ENCODE measurements at places on chromosomes 6 and 20. TPM values are rescaled to one million over a fixed set of nuclear protein-coding genes. Genes with fewer than 3 reads are reported as not detected.

DNA sequence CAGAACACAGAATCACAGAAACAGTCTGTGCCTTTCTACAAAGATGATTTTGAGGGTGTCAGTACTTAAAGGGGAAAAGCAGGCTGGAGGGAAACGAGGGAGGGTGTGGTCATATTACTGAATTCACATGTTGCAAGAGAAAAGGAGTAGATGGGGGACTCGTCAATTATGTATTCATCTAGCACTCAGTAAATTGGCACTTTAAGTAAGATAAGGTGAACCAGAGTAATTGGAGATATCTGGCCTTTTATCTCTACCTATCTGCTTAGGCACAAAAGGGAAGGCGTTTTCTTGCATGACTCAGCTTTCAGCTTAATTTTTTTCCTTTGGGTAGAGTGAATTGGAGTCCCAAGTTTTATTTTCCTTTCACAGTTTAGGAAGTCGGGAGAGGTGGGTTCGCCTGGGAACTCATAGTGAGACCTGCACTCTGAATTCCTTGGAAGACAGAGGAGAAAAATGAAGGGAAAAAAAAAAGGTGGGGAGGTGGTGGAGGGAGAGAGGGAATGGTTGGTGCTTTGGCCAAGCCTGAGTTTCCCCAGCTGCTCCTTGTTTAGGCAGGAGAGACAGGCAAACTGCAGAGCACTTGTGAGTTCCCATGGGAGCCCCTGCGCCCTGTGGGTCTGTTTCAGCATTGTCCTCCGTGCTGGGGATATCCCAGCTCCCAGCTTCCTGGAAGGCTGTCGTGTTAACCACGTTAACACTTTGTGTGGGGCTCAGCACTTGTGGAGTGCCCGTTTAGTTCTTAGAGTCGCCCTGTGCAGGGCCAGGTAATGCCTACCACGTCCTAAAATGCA lies 19.7 kb upstream of the GTSF1L start:
- peaks cover 4% of the 10 kb centered on the region for H3K27me3 ChIP-seq
- H3K27ac ChIP-seq, result no peak overlapping the region
- no peaks in the 10 kb centered on the region for H3K36me3 ChIP-seq
- peaks cover 32% of the 10 kb centered on the region for H3K4me1 ChIP-seq

DNA sequence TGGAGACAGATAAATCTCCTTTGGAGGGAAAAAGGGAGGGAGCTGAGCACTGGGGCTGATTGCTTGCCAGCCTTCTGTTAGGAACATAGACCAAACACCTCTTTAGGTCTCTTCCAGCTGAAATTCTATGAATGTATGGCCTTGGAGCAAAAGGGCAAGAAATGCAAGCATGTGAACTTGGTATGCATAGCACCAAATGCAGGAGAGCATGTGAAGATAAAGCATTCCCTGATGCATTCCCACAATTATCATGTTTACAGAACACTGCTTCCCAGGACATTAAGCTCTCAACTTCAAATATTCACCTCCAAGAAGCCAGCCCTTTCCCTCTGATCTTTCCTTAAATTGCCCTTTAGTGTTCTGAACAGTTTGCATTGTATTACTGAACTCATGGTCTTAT lies 15.6 kb downstream of the RIPOR2 start:
- H3K36me3 ChIP-seq, result peaks cover 12% of the 10 kb centered on the region
- no peaks in the 10 kb centered on the region for H3K27me3 ChIP-seq
- peak overlapping the region; percentile 94 for H3K27ac ChIP-seq
- no peak for DNase-seq

GRCh38 chr20:14266246-14266645 lies 71.2 kb downstream of the FLRT3 start:
- no peak overlapping the region for H3K27ac ChIP-seq
- no peak overlapping the region for H3K4me3 ChIP-seq
- H3K4me1 ChIP-seq, result no peaks in the 10 kb centered on the region
- no peaks in the 10 kb centered on the region for H3K36me3 ChIP-seq
- no peak for DNase-seq
- no peaks in the 10 kb centered on the region for H3K27me3 ChIP-seq

DNA sequence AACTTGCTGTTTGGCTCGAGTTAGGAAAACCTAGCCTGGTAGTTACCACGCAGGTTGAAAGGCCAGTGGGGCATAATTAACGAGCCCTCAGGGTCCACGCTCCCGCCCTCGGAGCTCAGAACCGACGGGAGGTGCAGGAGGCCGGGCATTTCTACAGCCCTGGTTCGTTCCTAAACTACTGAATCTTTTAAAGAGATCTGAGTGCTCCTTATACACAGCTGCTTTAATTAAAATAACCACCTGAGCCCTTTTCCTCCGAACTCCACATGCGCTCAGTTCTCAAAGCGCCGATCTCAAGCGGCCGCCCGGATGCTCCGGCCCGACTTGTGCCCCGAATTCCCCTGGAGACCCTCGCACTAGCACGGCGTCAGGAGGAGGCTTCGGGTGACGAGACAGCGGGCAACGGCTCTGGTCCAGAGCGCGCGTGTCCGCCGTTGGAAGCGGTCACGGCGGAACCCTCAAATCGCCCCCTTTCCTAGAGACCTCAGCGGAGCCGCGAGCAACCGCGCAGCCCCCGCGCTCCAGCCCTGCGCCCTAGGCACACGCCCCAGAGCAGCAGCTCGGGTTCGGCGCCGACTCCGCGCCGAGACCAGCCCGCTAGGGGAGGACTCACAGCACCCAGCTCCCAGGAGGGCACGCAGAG lies 397 bp downstream of the WDR27 start:
- peak overlapping the region; percentile 93 for H3K4me3 ChIP-seq
- DNase-seq, result no peak
- peaks cover 45% of the 10 kb centered on the region for H3K4me1 ChIP-seq
- no peaks in the 10 kb centered on the region for H3K27me3 ChIP-seq
- H3K36me3 ChIP-seq, result peaks cover 43% of the 10 kb centered on the region

DNA sequence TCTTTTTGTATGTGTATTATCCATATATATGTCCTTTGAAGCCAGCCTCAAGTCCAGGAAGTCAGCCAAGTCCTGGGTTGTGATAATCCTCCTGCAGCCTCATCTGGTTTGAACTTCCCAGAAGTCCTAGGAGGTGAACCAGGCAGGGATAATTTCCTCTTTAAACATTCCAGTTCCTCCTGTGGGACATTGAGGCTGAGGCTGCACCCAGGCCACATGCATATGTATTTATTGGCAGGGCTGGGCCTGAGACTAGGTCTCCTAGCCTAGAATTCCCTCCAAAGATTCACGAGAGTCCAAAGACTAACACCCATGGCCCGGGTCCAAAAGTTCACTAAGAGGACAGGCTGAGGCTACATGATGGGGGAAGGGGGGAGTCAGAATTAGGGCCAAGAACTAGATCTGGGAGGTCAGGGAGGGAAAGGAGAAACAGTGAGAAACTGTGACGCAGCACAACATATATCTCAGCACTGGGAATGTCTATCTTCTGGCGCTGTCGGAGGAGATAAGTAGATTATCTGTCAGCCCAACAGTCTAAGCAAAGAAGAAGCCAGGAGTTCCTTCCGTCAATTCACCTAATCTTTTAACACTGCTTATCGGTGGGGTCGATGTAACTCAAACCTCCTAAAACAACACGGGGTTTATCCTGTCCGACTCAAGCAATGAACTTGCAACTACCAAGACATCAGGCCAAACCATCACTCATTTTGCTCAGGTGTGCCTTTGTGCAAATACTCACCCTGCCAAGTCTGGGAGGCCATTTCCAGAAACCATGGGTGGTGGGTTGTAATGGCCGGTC lies 43.3 kb downstream of the SNX5 start:
- peaks cover 3% of the 10 kb centered on the region for H3K27me3 ChIP-seq
- no peak overlapping the region for H3K4me3 ChIP-seq
- no peak for DNase-seq
- H3K36me3 ChIP-seq, result no peaks in the 10 kb centered on the region
- no peak overlapping the region for H3K27ac ChIP-seq

GRCh38 chr20:40207655-40208054 lies 481.4 kb downstream of the MAFB start:
- peaks cover 10% of the 10 kb centered on the region for H3K27me3 ChIP-seq
- H3K27ac ChIP-seq, result no peak overlapping the region
- no peak for DNase-seq
- no peaks in the 10 kb centered on the region for H3K4me1 ChIP-seq

DNA sequence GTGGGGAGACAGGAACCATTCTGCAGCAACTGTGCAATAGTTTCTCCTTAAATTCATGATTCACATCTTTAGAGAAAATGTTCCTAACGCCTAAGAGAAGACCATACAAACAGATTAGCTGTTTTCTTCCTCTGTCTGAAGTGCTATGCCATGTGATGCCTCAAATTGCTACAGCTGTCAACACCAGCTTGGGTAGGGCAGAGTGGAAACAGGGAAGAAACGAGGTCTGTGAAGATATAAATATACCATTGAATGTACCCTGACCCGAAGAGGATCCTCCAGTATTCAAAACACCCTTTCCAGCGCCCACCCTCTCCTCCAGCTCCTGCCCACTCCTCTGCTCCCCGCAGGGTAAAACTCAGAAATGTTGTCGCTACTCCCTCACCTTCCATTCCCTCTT lies 40.3 kb upstream of the PRND start:
- no peaks in the 10 kb centered on the region for H3K27me3 ChIP-seq
- no peak overlapping the region for H3K4me3 ChIP-seq
- H3K4me1 ChIP-seq, result peaks cover 29% of the 10 kb centered on the region
- H3K36me3 ChIP-seq, result no peaks in the 10 kb centered on the region

- H3K36me3 ChIP-seq, result no peaks in the 10 kb centered on the region
- peaks cover 41% of the 10 kb centered on the region for H3K27me3 ChIP-seq
- no peak for DNase-seq
- no peaks in the 10 kb centered on the region for H3K4me1 ChIP-seq
- H3K27ac ChIP-seq, result no peak overlapping the region
These were observed 10.1 kb upstream of the SCUBE3 start for GRCh38 chr6:35203680-35204079.

- H3K4me3 ChIP-seq, result no peak overlapping the region
- no peak for DNase-seq
- no peak overlapping the region for H3K27ac ChIP-seq
- peaks cover 5% of the 10 kb centered on the region for H3K27me3 ChIP-seq
- no peaks in the 10 kb centered on the region for H3K36me3 ChIP-seq
These were observed 32.2 kb upstream of the CHD6 start for GRCh38 chr20:41650231-41650948.

- peaks cover 4% of the 10 kb centered on the region for H3K27me3 ChIP-seq
- no peak for DNase-seq
- no peak overlapping the region for H3K4me3 ChIP-seq
- H3K36me3 ChIP-seq, result no peaks in the 10 kb centered on the region
- no peaks in the 10 kb centered on the region for H3K4me1 ChIP-seq
- H3K27ac ChIP-seq, result no peak overlapping the region
These were observed 24.8 kb downstream of the GRM4 start for GRCh38 chr6:34120953-34121675.

DNA sequence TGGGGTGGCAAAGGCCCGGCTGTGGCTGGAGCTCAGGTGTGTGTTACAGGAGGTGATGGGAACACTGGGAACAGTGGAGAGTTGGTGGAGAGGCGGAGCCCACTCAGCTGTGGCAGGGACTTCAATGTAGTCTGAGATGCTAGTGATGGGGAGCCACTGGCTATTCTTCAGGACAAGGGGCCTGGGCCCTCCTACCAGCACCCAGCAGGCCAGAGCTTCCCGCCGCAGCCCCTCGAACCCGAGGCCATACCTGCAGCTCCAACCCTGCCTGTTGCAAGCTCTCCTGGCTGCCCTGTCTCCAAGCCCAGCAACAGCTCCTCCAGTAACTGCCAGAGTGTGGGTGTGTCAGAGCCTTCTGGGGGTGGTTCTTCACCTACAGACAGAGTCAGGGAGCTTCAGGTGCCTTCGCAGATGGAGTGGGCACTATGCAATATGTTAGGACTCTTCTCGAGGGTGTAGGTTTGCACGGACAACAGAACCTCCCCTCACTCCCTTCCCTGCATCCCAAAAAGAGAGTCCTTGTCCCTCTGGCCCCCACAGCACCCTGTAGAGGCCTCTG lies 146.2 kb upstream of the MLN start:
- H3K4me3 ChIP-seq, result no peak overlapping the region
- DNase-seq, result no peak
- no peaks in the 10 kb centered on the region for H3K4me1 ChIP-seq
- H3K27me3 ChIP-seq, result no peaks in the 10 kb centered on the region
- H3K27ac ChIP-seq, result no peak overlapping the region

DNA sequence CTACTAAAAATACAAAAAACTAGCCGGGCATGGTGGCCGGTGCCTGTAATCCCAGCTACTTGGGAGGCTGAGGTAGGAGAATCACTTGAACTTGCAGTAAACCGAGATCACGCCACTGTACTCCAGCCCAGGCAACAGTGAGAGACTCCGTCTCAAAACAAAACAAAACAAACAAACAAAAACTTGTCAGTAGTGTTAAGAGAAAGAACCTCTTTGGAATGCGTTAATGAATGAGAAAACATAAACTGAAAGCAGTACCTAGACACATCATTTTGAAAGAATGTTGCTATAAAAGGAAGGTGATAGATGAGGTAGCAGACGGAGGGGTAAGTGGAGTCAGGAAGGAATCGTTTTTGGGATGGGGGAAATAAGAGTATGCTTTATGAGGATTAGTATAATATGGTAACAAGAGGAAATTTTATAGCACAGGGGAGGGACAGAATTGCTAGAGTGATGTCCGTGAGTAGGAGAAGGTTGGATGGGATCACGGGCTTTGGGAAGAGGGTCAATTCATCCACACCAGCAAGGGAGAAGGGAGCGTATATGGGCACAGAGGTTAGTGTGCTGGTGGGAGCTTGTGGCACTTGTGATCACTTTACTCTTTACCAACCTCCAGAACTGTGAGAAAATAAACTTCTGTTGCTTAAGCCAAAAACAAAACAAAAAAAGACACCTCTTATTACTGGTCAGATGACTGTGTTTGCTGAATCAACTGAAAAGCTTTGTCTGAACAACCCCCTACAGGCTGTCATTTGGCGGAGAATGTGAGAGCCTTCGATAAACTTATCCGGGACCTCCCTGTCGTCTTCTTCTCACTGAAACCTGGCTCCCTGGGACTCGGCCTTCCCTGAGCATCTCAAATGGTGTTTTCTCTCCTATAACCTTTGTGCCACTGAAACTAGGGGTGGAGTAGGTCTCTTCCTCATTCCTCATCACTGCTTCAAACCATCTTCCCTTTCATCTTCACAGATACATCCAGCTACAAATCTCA lies 48.9 kb upstream of the TFAP2A start:
- peaks cover 16% of the 10 kb centered on the region for H3K27me3 ChIP-seq
- no peak overlapping the region for H3K4me3 ChIP-seq

DNA sequence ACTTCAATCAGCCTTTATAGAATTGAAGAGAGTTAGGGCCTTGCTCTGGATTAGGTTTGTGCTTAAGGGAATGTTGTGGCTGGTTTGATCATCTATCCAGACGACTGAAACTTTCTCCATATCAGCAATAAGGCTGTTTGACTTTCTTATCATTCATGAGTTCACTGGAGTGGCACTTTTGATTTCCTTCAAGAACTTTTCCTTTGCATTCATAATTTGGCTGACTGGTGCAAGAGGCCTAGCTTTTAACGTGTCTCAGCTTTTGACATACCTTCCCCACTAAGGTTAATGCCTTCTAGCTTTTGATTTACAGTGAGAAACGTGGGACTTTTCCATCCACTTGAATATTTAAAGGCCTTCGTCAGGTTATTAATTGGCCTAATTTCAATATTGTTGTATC lies 461.8 kb downstream of the CDKAL1 start:
- H3K27me3 ChIP-seq, result no peaks in the 10 kb centered on the region
- no peak overlapping the region for H3K27ac ChIP-seq
- peaks cover 23% of the 10 kb centered on the region for H3K36me3 ChIP-seq
- no peaks in the 10 kb centered on the region for H3K4me1 ChIP-seq
- no peak for DNase-seq

The TRIM10 gene
- total RNA-seq, result not detected

The SSTR4 gene
- total RNA-seq, result not detected

The IGF2R gene
- total RNA-seq, result 82.4 TPM

The ANKRD66 gene
- not detected for total RNA-seq

All from activated CD8-positive, alpha-beta T cell treated with anti-CD3 and anti-CD28 coated beads for 36 hours (primary cell).